Chondrocyte (in vitro differentiated cells): ENCODE measurements at places on chromosomes 4 and X.

DNA sequence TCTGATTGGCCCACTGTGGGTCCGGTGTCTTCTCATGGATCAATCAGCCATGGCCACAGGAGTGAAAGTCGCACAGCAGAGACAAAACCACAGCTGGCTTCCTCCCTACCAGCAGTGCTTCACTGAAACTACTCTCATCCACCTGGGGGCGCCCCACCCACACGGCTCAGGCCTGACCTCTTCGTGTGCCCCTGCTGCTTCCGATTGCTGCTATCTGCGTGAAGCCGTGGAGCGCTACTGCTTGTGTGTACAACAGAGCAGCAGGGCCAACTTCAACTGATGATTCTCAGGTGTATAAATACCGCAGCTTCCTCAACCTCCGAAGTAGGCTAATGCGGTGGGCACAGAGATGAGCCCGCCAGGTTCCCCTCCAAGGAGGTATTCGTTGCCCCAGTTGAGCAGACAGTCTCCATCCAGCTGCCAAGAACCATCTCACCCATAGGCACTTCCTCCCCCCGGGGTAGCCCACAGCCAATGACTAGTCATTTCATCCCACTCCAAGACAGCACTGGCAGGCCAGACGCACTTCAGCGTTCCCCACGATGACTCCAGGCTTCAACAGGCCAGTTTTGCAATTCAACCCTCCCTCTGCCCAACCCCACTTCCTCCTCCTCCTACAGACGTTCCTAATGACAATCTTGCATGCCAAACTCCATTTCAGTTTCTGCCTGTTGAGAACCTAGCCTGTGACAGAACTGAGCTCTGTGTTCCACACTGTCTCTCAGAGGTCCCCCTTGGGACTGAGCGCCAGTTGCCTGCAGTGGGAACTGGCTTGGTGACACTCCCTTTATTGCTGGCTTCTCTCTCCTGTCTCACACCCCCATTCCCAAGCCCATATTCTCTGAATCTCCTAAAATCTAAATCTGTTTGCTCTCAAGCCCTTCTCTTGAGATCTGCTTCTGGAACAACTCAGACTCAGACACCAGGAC lies 41.3 kb upstream of the ATP6AP2 start:
- peak overlapping the region; percentile 28 for H3K27ac ChIP-seq
- no peaks in the 10 kb centered on the region for H3K27me3 ChIP-seq
- no peaks in the 10 kb centered on the region for H3K36me3 ChIP-seq
- H3K4me1 ChIP-seq, result peaks cover 22% of the 10 kb centered on the region
- H3K4me3 ChIP-seq, result no peak overlapping the region

- H3K4me1 ChIP-seq, result no peaks in the 10 kb centered on the region
- H3K27me3 ChIP-seq, result peaks cover 6% of the 10 kb centered on the region
These were observed 867.4 kb upstream of the PCDH10 start for GRCh38 chr4:132281733-132282132.

DNA sequence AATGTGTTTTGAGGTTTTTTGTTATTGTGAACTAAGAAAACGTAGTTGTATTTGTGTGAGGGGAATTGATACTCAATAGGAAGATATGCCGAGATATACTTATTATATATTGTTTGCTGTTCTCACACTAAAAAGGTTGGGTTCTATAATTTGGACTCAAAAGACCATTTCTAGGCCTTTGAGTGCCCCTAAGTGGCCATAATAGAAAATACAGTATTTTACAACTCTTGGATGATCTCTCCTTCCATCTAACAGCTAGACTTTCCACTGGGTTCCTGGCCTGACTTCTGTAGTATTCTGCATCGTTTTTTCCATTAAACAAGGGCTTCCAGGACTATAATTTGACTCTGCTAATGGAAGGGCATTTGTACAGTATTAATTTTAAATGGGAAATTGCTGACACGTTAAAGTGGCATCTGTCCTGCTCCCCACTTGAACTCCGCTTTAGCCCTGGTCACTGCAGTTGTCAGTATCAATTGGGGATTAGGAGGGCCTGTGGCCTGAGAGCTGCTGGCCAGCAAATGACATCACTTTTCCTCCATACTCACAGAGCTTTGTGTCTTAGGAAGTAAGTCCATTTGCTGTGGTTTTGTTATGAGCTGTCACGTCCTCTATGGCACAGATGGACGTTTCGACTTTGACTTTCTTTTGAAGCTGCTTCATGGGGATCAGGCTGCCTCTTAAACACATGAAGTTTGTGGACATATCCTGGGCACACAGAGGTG lies 176.9 kb downstream of the SLIT2 start:
- DNase-seq, result no peak
- H3K27ac ChIP-seq, result no peak overlapping the region
- H3K4me1 ChIP-seq, result peaks cover 2% of the 10 kb centered on the region
- H3K4me3 ChIP-seq, result no peak overlapping the region
- H3K27me3 ChIP-seq, result peaks cover 5% of the 10 kb centered on the region

DNA sequence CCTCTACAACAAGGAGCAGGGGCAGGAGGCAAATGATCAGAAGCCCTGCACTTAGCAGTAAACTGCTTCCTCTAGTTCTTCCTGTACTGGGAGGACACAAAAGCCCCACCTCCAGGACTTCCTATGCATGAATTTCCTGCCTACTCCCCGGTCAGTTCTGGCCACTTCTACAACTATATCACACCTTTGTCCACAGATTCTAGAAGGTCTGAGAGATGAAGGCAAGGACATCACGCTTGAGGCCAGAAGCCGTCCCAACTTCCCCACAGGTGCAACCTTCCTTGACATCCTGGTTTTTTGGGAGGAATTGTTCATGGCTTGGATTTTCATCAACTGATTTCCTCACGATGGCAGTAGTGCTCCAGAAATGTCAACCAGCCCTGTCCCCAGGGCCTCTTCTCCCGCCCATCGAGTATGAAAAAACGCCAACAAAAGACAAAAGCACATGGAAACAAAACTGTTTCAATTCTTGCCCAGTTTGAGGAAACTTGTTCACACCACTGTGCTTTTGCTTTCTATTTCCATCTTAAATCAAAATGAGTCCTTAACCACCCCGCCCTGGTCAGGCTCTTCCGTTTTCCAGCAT lies 206.5 kb upstream of the STK26 start:
- no peak for DNase-seq
- no peak overlapping the region for H3K27ac ChIP-seq
- no peaks in the 10 kb centered on the region for H3K4me1 ChIP-seq
- no peak overlapping the region for H3K4me3 ChIP-seq

GRCh38 chr4:182878633-182879495 lies 38.3 kb downstream of the DCTD start:
- DNase-seq, result no peak
- H3K4me1 ChIP-seq, result peaks cover 6% of the 10 kb centered on the region
- H3K27ac ChIP-seq, result no peak overlapping the region
- H3K27me3 ChIP-seq, result no peaks in the 10 kb centered on the region
- no peak overlapping the region for H3K4me3 ChIP-seq
